ENCODE measurements at places on chromosomes 7 and 10.

- no peak for DNase-seq
Observed at GRCh38 chr7:115707258-115708012, 323.1 kb downstream of the TFEC start.

DNA sequence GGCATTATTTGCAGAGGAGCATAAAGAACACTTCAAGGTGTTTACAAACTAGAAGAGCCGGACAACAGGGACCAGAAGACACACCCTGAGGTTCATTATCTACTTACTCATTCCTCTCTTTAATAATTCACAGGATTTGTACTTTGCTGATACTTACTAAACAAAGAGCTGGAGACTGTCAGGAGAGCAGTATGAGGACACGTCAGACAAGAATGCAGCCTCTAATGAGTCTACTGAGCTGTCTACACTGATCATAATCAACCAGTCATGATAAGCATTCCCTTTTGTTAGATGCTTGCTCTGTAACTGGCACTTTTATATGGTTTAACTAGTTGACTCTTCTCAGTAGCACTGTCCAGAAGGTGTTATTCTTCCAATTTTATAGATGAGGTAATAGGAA is 243.3 kb upstream of the CDC14C start:
- no peak for DNase-seq

- DNase-seq, result peak; percentile 35
Observed at GRCh38 chr7:129343099-129343700, 91.0 kb upstream of the STRIP2 start.

DNA sequence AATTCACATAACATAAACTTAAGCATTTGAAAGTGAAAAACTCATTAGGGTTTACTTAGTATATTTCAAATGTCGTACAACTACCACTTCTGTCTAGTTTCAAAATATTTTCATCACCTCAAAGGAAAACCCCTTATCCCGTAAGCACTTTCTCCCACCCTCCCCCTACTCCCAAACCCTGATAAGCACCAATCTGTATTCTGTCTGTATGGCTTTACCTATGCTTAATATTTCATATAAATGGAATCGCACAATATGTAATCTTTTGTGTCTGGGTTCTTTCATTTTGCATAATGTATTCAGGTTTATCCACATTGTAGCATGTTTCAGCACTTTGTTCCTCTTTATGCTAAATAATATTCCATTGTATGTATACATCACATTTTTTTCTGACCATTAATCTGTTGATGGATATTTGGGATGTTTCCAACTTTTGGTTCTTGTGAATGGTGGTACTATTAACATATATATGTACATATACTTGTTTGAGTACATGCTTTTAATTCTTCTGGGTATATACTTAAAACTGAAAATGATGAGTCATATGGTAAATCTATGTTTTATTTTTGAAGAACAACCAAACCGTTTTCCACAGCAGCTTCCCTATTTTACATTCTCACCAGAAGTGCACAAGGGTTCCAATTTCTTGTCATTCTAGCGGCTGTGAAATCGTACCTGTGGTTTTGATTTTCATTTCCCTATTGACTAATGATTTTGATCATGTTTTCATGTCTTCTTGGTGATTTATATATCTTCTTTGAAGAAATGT is 6.2 kb upstream of the STARD3NL start:
- DNase-seq, result no peak

GRCh38 chr10:110901954-110902819 is 16.8 kb downstream of the BBIP1 start:
- DNase-seq, result no peak

DNA sequence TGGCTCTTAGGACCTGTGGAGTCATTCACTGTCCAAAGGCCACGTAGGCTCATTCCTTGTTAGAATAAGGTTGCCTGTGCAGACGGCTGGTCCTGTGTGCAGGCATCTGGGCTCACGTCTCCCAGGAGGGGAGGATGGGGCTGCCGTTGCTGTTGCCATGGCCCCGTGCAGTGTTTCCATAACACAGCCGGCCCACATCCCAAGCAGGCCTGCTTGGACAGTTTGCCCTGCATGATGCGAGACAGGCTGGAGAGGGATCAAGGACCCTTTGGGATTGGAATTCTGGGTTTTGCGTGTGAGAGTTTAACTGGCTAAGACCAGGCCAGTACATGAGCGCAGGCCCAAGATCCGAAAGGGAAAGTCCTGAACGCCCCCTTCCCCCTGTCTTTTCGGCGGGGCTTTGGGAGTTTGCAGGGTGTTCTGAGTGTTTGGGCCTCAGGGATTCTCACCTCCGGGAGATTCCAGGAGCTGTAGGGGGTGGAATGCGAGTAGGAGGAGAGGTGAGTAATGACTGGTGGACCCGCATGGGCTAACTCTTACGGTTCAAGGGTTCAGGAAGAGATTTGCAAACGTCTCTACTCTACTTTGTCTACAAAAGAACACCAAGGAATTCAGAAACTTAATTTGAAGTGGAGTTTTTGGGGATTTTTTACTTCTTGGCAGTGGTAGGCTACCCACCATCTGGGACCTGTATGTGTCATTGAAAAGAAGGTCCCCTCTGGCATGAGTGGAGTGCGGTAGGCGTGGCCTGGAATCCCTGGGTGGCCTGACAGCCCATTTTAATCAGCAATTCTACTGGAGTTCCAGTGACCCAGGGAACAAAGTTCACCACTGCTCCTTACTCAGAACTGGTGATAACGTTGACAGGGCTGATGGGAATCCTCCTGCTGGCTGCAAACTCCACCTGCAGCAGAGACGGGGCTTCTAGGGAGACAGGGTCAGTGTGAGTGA is 125.4 kb downstream of the ITIH5 start:
- no peak for DNase-seq

DNA sequence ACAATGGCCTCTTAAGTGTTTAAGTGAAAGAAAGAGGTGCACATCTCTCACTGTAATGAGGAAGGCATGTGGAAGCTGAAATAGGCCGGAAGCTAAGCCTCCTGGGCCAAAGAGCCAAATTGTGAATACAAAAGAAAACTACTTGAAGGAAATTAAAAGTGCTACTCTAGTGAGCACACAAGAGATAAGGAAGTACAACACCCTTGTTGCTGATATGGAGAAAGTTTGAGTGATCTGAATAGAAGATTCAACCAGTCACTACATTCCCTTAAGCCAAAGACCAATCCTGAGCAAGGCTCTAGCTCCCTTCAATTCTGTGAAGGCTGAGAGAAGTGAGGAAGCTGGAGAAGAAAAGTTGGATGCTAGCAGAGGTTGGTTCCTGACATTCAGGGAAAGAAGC is 8.2 kb downstream of the DKK1 start:
- DNase-seq, result no peak

GRCh38 chr7:72020311-72020710 is 391.8 kb downstream of the CALN1 start:
- no peak for DNase-seq

- DNase-seq, result no peak
Observed at GRCh38 chr7:116679500-116679899, 7.5 kb downstream of the MET start.

DNA sequence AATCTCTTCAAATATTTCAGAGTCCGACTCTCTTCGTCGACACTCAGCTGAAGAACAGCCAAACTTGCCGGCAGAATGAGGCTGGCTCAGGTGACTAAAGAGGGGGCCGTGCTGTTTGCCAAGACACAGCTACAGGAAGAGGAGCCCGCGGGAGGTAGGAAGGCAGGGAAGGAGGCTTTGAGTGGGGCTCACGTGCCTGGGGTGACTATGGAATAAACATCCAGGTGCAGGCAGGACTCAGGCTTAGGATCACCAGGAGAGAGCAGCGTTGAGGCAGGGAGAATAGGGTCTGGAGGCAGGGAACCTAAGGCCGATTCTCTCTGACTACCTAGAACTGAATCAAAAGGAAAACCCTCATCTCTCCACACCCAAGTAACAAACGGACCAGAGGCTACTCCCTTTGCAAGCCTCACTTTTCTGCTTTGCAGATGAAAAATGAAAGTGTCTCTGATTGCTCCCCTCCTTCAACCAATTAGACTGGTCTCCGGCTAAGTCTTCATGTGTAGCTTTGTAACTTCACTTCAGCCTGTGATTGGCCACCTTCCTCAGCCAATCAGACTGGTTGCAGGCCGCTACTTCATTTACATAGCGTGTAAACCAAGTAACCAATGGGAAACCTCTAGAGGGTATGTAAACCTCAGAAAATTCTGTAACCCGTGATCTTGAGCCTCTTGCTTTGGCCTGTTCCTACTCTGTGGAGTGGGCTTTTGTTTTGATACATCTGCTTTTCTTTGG is 19.7 kb upstream of the BNIP3 start:
- DNase-seq, result no peak

DNA sequence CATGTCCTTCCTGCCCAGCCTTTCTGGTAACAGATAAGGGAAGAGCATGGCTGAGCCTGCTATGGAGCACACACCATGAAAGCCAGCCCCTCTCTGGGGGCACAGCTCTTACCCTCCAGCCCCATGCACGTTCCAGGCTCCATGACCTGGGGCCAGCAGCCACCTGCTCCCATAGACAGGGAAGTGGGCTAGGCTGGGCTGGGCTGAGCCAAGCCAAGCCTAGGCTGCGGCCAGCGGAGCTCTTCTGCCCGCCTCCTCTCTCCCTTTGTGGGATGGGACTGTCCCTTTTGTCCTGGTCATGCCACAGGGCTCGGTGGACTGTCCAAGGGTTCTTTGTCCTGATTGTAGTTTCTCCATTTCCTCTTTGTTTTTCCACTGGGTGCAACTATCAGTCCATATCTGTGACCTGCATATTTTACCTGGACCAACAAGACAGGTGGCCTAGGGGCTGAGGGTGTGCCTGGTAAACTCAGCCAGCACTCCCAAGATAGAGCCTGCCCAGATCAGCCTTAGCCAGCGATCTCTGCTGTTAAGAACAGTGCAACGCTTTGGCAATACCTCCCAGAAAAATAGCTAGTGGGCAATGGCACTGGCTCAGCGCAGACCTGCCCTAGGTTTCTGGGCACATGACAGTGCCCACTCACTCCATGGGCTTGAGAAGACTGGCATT is 97.2 kb upstream of the BTBD16 start:
- no peak for DNase-seq

- no peak for DNase-seq
Observed at GRCh38 chr7:98930921-98931320, 52.6 kb downstream of the TRRAP start.

- no peak for DNase-seq
Observed at GRCh38 chr10:21907436-21907835, 96.1 kb downstream of the DNAJC1 start.

DNA sequence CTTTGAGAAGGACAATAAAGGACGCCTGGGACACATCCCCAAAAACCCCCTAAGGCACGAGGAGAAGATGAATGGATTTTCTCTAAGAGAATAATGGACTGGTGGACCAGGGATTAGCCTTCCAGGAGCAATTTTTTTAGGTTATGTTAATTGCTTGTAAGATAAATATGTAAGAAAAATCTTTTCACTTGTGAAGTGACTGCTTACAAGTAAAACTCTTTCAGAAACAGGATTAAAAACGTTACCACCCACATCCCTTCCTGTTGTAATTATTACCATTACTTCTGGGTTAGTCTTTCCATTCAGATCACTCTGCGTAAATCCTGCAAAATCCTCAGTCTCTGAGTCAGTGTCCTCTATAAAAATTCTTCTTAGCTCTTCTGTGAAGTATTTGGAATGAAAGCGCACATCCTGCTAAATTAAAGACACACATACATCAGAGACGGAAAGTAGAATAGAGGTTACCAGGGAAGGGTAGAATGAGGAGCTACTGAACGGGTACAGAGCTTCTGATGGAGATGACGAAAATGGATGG is 34.3 kb downstream of the CDCA7L start:
- no peak for DNase-seq

DNA sequence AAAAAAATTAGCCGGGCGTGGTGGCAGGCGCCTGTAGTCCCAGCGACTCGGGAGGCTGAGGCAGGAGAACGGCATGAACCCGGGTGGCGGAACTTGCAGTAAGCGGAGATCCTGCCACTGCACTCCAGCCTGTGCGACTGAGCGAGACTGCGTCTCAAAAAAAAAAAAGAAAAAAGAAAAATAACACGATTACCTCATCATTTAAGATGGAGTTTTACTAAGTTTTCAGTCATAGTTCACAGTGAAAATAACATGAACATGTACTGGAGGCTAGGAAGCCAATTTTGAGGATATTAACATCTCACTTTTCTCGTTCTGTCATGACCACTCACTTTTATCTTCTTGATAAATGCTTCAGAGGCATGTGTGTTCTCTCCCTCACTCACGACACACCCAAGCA is 3.1 kb upstream of the RUNDC3B start:
- no peak for DNase-seq

- DNase-seq, result no peak
Observed at GRCh38 chr7:47149971-47150370, 431.9 kb downstream of the TNS3 start.

- DNase-seq, result no peak
Observed at GRCh38 chr7:133977409-133978274, 149.5 kb upstream of the LRGUK start.

DNA sequence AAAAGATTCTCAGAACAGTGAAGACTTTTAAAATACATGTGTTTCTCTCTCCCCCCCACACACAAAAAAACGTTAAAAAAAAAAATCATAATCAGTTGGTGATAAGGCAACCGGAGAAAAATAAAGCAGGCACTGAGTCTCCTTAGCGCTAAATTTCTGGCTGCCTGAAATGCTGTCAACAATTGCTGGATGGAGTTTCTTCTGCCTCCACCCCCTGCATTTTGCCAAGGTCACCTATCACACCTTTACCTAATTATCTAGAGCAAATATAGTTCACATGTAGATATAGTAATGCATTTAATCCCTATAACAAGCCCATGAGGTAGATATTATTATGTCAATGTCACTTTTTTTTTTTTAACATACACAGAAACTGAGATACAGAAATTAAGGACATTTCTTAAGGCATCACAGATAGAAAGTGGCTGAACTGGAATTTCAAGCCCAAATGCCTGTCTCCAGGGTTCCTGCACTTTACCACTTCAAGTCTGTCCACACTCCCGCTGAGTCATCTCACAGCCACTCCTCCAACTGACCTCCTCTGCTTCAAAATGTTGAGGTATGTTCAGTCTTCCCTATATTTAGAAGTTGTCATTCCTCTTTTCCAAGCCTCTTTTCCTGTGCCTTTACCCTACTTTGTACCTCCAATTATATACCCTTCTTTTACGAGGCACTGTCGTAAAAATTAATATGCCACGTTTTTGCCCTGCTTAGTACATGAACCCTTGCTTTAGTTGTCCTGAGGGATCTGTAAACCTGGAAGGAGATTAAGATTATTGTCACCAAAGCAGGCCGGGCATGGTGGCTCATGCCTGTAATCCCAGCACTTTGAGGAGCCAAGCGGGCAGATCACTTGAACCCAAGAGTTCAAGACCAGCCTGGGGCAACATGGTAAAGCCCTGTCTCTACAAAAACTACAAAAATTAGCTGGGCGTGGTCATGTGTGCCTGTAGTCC is 72.8 kb upstream of the MPP7 start:
- DNase-seq, result no peak

- no peak for DNase-seq
Observed at GRCh38 chr10:112639298-112639697, 192.3 kb downstream of the VTI1A start.

- peak; percentile 79 for DNase-seq
Observed at GRCh38 chr10:11724938-11725776, 17.0 kb upstream of the ECHDC3 start.
